ENCODE measurements at places on chromosomes 4 and X.

GRCh38 chr4:2069986-2070385 lies 10.9 kb downstream of the NAT8L start:
- no peak for DNase-seq

GRCh38 chr4:128600410-128600809 lies 209.1 kb upstream of the JADE1 start:
- no peak for DNase-seq

DNA sequence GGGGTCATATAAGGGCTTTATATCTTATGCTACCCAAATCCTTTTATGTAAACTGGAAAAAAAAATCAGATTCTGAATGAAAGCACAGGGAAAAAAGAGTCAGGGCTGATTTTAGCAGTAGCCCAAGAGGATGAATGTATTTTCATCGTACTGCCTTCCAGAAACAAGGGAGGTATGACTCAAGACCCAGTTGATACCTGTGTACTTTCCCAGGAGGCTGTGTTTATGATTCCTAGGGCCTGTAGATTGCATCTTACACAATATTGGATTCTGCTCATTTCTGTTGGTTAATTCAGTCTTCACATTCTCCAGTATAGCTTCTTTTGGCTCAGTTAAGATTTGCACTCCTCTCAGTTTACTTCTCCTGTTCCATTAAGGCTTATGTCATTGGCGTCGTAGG lies 127.9 kb upstream of the LIMCH1 start:
- no peak for DNase-seq

DNA sequence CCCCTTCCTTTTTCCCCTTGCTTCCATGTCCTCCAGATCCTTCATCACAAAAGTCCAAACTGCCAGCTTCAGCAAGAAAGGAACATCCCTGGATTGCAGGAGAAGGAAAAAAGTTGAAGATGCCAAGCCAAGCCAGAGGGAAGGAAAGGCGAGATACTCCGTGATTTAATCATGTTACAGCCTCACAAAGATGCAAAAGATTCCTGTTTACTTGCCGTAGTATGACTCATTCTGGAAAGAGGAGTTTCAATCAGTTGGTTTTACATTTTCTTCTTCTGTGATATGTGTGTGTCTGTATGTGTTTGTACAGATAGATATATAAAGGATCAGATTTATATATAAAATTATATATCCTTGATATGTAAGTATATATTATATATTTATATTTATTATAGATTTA lies 69.3 kb downstream of the BTC start:
- no peak for DNase-seq

DNA sequence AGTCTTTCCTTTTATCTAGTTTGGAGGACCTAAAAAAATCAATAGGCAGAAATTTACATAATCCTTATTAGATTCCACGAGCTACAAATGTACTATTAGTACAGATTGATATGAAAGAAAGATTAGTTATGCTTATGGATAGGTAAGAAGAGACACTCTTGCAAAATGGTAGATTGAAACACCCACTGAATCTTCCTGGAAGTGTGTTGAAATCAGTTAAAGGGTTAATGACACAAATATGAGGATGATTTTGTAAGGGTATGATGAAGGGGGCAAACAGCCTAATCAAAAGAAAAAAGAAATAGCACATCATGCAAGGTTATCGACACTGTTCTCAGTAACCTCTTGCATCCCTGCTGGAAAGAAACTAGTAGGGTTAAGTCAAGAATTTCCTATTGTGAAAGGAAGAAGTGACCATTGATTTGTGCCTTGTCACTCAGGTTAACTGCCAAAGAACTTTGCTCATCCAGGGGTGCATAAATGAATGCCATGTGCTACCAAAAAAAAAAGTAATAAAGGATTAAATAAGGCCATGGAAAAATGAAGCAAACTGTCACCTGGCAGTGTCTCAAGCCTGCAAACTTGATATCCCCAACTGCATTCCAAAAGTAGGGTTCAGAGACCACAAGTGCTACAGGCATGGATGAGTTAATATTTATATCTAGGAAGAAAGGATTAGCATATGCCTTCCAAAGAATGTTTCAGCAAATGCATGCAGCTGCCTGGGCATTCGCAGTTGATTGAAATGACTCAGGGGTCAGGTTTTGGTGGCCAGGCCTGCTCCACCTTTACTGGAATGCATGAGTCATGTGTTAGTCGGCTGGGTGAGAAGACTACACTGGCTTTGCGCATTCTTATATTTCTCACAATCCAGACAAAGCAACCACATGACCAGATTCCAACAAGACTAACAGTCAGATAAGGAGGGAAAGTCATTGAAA lies 78.3 kb upstream of the ATXN3L start:
- no peak for DNase-seq

DNA sequence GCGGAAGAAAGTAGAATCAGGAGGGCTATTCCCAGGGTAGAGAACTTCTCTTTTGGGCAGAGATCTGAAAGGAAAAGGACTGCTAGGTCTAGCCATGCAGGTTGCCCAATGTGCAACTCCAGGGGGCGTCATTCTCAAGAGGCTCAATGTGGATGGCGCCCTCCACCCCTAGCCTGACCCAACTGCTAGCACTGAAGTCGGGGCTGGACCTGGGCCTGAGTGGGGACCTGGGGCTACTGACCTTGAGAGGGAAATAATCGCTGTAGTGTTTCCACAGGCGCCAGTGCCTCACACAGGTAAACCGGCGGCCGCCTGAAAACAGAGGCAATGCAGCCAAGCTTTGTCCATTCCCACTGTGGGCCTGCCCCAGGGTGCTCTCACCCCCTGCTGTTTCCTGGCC lies 6.1 kb downstream of the AWAT2 start:
- DNase-seq: no peak

DNA sequence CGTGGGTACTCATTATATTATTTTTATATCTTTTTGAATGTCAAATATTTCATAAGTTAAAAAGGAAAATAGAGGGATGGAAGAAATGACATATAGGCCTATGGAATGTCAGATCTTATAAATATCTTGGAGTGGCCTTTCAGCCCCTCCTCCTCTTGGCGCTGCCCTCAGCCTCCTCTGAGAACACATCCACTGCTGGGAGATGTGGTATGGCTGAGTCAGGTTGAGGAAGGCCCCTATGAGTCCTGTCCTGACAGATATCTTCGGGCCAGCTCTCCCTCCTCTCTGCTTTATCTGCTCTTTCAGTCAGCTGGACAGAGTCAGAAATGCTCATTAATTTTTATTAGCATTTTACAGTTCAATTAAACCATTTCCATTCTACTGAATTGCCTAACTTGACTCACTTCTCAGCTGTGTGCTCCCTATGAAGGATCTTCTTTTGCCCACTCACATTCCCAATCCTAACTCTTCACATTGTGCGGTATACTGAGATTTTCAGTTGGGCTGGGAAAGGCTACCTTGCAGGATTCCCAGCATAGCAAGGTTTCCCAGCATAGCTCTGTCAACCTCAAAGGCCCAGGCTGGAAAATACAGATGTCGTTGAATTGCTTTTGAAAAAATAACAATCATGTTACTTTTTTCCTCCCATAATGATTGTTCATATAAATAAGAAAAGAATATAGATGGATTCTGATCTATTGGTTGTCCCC lies 128.0 kb downstream of the ARHGEF9 start:
- DNase-seq: no peak

DNA sequence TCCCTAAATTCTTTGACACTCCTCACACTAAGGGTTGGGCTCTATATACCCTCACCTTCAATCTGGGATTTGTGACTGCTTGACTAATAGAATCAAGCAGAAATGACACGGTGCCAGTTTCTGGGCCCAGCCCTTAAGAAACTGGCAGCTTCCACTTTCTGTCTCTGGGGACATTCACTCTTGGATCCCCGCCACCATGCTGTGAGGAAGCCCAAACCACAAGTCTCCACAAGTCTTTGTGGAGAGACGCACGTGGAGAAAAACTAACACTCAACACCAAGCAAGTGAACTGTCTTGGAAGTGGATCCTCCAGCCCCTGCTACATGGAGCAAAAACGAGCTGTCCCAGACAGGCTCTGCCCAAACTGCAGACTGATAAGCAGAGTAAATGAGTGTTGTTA lies 1.1 kb upstream of the EDNRA start:
- peak; percentile 4 for DNase-seq

DNA sequence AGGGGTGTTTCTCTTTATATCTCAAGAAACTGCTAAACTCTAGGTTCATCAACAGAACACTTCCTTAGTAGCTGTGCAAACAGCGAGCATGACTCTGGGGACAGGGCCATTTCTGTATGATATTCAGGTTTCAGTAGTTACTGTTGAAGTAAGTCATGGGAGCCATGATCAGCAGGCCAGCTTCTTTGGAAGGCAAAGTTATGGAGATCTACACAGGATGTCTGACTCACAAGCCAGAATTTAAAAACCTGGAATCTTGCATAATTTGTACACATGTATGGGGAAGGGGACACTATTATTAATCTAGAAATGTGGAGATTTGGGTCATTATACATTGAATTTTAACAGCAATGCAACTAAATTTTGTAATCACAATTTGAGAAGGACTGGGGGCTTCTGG lies 187.8 kb upstream of the NR3C2 start:
- DNase-seq: no peak
